Stimulated activated CD8-positive, alpha-beta memory T cell treated with anti-CD3 and anti-CD28 coated beads, Interleukin-4, amount 100 ng/mL, for 1 hour (primary cell): ENCODE measurements at places on chromosomes 4 and X.

DNA sequence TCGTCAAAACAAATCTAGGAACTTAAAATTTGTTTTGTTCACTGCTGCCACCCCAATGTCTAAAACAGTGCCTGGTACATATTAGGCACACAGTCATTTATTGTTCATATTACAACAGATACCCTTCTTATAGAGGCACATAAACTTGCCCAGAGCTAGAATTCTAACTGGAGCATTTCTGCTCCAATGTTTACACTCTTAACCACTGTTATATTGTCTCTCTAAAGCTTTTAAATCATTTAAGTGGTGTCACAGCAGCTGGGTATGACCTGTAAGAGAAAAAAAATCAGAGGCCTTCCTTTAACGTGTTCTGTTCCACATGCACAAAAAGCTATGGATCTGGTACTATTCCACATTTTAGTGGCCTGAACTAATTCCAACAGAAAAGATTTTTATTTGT lies 3.0 kb downstream of the UBE2D3 start:
- DNase-seq = no peak

GRCh38 chr4:8303485-8304281 lies 34.1 kb downstream of the HTRA3 start:
- no peak for DNase-seq

- DNase-seq = no peak
Observed at GRCh38 chr4:186596850-186597390, 41.6 kb upstream of the MTNR1A start.

DNA sequence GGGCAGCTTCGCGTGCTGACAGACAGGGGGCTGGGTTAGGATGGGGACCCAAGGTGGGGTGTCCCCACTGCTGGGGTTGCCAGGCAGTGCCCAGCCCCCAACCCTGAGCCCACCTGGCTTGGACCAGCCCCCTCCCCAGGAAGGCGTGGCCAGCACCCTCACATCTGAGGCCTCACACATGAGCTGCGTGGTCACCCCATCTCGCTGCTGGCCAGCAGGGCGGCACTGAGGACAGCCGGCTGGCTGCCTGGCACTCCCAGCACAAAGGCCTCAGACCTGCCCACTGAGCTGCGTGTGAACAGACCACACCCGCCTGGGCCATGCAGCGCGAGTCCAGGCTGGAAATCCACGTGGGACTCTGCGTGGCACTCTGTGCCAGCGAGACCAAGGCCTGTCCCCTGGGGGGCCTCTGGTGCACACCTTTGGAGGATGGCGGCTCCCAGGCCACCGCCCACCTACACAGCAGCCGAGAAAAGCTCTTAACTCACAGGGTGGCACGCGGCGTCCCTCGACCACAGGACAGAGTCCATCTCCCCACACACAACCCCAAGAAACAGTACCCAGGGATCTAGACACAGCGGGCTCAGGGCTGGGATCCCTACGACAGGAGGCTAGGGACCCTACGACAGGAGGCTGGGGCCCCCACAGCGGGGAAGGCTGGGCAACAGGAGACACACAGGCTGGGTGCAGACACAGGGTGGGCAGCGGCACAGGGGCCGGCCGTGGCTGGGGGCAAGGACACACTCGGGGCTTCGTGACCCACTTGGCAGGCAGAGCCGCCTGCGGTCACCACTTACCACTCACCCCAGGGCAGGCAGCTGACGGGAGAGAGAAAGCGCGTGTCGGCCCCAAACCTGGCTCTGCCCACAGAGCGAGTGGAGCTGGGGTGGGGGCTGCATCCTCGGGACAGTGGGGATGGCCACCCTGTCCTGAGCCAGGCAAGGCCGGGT lies 9.8 kb downstream of the DGKQ start:
- DNase-seq = no peak

DNA sequence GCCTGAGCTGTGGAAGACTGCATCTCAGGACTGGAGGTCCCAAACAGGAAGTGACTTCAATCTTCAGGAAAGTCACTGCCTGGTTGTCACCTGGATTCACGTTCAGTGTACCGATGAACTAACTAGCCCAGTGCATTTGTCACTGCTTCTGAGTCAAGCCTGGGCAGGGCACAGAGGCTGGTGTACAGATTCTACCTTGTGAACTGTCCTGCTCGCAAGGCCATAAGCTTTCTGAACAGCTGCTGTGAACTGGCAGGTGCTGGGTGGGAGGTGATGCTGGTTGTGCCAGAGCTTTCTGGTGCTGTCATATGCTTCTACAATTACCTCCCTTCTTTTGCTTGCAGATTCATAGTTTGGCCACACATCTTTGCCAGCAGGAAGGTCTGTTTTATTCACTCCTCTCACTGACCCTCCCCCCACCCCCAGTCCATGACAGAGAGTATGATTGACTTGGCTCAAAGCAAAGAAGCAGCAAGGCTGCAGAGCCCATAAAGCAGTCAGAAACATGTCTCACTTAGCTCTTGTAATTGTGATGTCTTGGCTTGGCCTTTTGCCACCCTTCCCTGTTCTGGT lies 40.5 kb downstream of the ZCCHC12 start:
- DNase-seq = no peak

- DNase-seq = no peak
Observed at GRCh38 chr4:151721466-151721865, 39.3 kb downstream of the GATB start.

DNA sequence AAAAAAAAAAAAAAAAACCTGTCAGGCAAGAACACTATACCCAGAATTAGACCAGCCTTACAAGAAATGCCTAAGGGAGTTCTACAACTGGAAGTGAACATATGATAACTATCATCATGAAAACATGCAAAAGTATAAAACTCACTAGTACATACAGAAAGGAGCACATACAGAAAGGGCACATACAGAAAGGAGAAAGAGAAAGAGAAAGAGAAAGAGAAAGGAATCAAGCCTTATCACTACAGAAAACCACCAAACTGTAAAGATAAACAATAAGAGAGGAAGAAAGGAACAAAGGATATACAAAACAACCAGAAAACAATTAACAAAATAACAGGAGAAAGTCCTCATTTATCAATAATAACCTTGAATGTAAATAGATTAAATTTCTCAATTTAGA lies 50.4 kb downstream of the PHKA1 start:
- no peak for DNase-seq

GRCh38 chr4:76582074-76582816 lies 147.2 kb downstream of the SHROOM3 start:
- DNase-seq = no peak

DNA sequence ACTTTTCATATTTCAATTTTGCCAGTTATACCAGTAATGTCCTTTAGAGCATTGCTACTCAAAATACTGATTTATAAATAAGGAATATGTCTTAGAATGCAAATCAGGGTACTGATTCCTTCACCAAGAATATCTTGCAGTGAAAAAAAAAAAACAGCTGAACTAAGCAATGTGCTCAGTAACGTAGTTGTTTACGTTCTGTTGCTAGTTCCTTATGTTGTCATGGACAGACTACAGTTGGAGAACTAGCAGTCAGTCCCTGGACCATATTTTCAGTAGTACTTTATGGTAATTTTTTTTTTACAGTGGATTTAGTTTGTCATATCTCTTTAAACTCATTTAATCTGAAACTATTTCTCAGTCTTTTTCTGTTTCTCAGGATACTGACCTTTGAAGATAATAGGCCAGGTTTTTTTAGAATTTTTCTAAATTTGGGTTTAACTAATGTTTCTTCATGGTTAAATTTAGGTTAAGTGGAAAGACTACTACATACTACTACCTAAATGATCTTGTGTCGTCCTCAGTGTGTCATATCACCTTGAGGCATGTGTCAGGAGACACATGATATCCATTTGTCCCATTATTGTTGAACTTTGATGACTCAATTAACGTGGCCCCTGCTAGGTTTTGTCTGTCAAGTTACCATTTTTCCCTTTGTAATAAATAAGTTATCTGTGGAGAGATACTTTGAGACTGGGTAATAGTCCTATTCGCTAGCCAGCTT lies 21.0 kb downstream of the SMARCAD1 start:
- no peak for DNase-seq

GRCh38 chr4:79017481-79017880 lies 78.2 kb upstream of the PAQR3 start:
- DNase-seq = no peak
